K562 (cell line): ENCODE measurements at places on chromosomes 2 and 18. TPM values are rescaled to one million over a fixed set of nuclear protein-coding genes. Genes with fewer than 3 reads are reported as not detected.

GRCh38 chr2:17544256-17544655 is 3.8 kb downstream of the VSNL1 start:
- DNase-seq: no peak

DNA sequence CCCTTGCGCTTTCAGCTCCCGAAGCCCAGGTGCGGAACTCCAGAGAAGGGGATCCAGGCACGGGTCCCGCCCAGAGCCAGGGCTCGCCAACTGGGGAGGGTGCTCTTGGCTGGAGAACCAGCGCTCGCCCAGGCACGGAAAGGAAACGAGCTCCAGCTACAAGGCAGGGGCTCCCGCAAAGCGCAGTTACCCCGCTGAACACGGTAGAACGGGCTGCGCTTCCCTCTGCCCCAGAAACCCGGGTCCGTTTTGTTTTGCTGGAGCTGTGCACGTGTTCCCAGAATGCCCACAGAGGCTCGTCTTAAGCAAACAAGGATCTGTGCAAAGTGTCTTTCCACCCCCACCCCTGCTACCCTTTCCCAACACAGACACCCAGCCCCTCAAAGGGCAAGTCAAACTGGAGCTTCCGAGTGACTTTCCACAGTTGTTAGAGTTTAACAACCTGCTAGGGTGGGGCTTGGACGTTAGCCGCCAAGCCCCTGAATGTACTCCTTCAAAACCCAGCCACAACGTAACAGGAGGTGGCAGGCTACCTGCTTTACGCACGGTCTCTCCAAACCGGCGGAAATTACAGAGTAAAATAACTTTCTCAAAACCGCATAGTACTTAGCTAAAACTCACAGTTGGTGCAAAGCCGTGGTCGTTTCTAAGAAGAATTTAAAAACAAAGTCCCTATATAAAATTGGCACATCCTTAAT is 775 bp downstream of the RNF125 start:
- DNase-seq: peak; percentile 14

DNA sequence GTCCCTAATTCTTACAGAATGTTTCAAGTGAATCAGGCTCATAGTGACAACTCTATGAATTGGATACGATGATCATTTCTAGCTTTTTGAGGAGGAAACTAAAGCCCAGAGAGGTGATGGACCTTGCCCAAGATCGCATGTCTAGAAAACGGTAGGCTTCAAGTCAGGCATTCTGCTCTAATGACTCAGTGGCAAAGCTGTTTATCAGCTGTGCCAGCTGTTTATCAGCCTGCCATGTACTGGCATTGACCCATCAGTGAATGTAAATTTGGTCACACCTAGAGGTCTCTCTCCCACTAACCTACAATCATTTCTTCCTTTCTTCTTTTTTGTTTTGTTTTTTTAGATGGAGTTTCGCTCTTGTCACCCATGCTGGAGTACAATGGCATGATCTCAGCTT is 6.1 kb upstream of the DAW1 start:
- DNase-seq: no peak

- DNase-seq: peak; percentile 11
Observed at GRCh38 chr2:216829533-216829932, 30.3 kb downstream of the TNP1 start.

GRCh38 chr18:53458268-53458667 is 766.2 kb downstream of the MBD2 start:
- no peak for DNase-seq

DNA sequence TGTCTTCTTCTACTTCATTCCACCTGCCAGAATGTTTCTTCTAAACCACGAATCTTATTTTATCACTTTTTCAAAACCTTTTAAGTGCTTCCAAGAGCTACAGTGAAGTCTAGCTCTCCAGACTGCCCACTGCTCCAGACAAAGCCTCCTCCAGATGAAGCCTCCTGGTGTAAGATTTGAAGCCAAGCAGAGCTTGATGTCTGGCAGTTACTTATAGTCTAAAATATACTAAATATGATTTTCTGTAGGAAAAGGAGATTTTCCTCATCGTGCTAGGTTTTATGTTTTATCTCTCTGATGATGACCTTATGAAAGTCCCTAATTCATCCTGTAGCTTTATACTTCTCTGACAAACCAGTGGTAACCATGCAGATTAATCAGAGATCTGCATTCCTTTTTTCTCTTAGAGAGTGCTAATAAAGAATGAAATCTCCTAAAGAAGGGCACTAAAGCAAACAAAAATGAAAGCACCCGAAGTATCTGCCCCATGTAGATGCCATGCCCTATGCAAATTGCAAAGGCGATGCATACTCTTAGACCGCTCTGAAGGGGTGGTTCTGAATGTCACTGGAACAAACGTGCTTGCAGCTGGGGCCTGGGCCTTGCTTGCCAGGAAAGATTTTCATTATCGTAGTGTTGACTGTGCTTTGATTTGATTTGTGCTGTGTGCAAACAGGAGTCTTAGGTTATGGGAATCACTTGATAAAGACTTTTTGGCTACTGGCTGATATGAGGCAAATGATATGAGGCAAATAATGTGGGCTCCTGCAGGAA is 314.2 kb downstream of the PID1 start:
- DNase-seq: no peak

- no peak for DNase-seq
Observed at GRCh38 chr2:96898641-96899412, 28.9 kb upstream of the SEMA4C start.

DNA sequence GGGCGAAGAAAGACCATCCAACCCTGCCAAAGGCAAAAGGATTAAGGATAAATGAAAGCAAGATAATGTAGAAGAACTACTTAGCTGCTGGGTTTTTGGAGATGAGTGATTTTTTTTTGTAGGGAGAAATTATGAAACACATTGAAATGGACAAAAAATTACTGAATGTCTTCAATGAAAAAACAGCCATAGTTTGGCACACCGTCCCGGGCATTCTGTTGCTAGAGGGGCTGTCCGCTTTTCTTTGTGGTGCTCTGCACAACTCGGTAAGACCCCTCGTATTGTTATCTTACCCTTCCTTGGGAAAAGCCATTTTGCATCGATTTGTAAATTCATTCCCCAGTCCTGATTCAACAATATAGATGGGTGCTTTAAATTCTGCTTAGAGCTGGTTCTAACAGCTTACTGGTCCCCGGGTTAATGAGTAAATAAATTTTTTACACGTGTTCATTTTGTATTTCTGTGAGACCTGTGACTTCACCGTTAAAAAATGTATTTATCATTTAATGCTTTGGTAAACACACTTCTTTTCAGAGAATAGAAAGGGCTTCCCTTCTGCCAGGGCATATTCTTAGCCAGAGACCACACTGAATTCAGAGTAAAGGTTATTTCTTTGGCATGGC is 912 bp upstream of the LAPTM4A start:
- DNase-seq: no peak

DNA sequence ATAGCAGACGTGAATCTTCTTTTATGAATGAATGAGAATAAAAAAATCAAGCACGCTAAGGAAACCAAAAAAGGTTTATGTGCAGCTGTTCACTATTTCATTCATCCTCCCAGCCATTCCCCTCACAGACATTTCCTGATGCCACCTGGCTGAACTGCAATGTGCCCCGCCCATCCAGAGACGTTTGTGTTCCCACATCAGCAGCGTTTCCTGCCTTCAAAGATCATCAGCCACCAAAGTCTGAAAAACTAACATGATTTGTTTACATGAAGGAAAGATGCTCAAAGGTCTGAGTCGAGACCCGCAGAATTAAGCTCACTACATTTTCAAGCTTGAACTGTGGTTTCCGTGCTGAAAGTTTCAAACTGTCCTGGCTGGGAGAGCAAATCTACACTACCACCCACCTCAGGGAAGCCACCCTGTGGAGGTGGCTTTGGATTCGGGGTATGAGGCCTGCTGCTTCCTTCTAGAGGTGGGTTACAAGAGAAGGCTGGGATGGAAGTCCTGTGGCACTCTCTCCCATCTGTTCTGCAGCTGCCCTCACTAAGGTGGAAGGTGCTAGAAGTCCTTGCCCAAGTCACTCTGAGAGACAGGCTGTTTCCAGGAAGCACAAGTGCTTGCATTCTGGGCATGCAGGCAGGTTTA is 201.3 kb upstream of the OSR1 start:
- no peak for DNase-seq

- peak; percentile 21 for DNase-seq
Observed at GRCh38 chr2:177551989-177552421, 159.4 kb downstream of the AGPS start.

- DNase-seq: no peak
Observed at GRCh38 chr2:28358668-28359201, 33.9 kb upstream of the FOSL2 start.

DNA sequence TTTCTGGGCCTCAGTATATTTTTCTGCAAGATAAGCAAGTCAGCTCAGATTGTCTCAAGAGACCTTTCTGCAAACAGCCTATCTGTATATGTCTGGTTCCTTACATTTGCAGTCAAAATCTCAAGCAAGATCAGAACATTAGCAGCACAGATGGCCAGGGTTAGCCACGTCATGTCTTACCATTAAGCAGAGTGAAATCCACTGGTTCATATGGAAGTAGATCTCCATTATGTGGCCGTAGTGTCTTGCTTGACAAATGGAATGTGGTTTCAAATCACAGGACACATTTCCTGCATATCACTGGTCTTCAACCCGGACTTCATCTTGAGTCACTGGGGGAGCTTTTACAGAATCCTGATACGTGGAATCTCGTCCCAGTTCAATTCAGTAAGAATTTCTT is 500.2 kb downstream of the FBXO15 start:
- DNase-seq: no peak

- no peak for DNase-seq
Observed at GRCh38 chr2:120044336-120044735, 31.5 kb downstream of the EPB41L5 start.

GRCh38 chr2:70830366-70830765 is 5.2 kb downstream of the CD207 start:
- DNase-seq: no peak

DNA sequence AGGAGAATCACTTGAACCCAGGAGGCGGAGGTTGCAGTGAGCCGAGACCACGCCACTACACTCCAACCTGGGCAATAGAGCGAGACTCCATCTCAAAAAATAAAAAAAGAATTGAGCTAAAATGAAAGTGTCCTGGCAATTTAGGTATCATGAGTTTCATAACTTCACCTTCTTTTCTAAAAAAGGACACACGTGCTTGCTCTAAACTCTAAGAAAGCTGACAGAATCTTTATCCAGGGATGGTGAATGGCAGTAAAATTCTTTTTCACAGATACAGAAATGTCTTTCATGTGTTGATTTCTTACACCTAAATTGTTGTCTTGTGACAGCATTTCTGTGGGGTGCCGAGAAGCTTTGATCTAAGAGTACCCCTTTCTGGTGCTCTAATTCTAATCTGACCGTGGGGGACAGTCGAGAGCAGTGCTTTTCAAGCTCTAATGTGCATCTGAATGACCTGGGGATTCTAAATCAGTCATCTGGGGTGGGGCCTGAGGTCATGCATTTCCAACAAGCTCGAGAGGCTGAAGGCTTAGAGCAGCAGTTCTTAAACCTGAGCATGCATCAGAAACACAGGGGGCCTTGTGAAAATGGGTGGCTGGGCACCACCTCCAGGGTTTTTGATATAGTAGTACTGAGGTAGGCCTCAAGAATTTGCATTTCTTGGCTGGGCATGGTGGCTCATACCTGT is 42.1 kb upstream of the REL start:
- DNase-seq: no peak

GRCh38 chr2:190794377-190794776 is 86.2 kb upstream of the GLS start:
- no peak for DNase-seq

GRCh38 chr2:156944871-156945270 is 312.6 kb upstream of the GALNT5 start:
- DNase-seq: no peak

DNA sequence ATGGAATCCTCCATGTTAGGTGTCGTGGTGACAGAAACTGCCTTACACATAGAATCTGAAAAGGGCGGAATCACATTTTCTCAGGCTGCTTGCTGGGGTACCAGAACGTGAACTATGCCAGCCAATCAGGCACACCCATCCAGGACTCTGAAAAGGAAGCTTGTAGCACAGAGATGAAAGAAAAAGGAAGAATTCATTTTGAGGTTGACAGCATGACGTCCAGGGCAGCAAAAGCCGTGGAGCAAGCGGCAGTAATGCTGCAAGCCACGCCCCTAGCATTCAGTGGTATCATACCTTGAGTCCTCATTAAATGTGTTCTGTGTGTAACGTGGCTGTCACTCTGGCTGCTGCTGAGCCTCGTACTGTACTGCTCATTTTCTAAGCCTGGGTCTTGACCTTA is 304.0 kb downstream of the DYSF start:
- no peak for DNase-seq

- no peak for DNase-seq
Observed at GRCh38 chr2:9017411-9017810, 13.9 kb upstream of the MBOAT2 start.

DNA sequence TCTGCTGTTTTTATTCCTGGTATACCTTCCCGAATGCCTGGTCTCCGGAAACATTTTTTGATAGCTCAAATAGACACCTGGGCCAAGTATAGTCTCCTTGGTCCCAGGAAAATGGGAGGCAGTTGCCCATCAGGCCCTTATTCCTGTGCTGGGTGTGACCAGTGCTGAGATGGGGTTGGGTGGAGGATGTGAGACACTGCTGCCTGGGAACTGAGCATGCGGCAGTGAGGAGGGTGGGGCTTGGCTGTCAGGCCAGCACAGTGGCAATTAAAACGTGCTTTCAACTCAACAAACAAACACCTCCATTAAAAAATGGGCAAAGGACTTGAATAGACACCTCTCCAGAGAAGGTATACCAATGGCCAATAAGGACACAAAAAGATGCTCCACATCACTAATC is 12.5 kb downstream of the KLHL29 start:
- no peak for DNase-seq

GRCh38 chr2:179255129-179255528 is 9.5 kb downstream of the SESTD1 start:
- no peak for DNase-seq

DNA sequence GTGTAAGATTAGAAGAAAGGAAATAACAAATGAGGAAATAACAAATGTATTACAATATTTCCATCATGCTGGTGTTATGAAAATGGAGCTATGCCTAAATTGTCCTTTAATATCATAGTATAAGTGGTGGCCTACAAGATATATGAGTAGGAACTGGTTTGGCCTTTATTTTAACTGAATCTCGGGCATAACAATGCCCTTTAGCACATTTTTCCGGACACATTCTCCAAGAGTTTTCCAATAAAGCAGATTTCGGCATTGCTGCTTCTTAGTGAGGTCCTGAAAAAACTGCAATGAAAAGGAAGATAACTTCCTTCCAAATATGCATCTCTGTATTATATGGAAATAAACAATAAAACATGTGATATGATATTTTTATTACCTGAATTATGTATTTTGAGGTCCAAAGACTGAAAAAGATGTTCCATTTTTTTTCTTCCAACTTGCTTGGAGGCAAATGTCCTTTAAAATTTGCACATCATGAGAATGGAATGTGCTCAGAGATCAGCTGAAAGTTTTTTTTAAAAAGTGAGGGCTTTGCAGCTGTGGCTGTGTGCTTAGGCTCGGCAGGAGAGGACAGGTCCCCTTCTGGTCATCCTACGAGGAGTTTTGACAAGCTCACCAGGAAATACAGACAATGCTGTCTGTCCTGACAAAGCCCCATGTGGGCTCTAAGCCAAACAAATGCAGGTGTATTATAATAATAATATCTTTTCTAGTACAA is 132.3 kb upstream of the RND3 start:
- no peak for DNase-seq

- DNase-seq: no peak
Observed at GRCh38 chr2:105822186-105822585, 77.5 kb downstream of the NCK2 start.

The MAPK4 gene
- not detected in 2 replicates for polyA plus RNA-seq

The INO80B gene
- polyA plus RNA-seq: 11.0 and 11.5 TPM in 2 replicates

The LDAH gene
- 22.8 and 28.3 TPM in 2 replicates for polyA plus RNA-seq

The HOXD3 gene
- not detected in 2 replicates for polyA plus RNA-seq

The SLC11A1 gene
- polyA plus RNA-seq: 0.69 and 0.99 TPM in 2 replicates

The RAX gene
- not detected in 2 replicates for polyA plus RNA-seq

The ANO7 gene
- 1.9 and 2.9 TPM in 2 replicates for polyA plus RNA-seq

The SAG gene
- not detected in 2 replicates for polyA plus RNA-seq
